ENCODE measurements at places on chromosomes 7 and 10. TPM values are rescaled to one million over a fixed set of nuclear protein-coding genes. Genes with fewer than 3 reads are reported as not detected.
A peak's percentile ranks its signal among the peaks of the same experiment; 100 is the strongest.

- DNase-seq, result no peak
Measured at GRCh38 chr7:139407555-139407954, 47.9 kb downstream of the LUC7L2 start.

DNA sequence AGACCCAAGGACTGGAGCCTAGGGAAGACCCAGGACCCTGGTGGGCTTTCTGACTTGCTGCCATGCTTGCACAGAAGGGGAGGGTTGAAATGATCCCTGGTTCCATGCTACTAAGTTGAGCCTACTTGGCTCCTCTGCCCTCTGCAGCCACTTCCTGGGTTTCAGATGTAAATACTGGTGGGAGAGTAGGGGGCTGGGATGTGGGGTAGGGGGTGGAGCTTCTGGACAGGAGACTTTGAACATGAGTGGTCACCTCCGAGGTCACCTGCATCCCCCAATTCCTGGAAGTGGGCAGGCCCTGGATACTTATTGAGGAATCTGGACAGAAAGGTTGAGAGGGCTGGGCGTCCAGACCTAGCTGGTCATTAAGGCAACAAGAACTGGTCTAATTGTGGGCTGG lies 2.9 kb upstream of the ZMIZ1 start:
- no peak for DNase-seq

FGFBP3 gene
- 54.6 TPM for polyA plus RNA-seq

ITPRID1 gene
- polyA plus RNA-seq, result 0.03 TPM

DRGX gene
- polyA plus RNA-seq, result not detected

DNA sequence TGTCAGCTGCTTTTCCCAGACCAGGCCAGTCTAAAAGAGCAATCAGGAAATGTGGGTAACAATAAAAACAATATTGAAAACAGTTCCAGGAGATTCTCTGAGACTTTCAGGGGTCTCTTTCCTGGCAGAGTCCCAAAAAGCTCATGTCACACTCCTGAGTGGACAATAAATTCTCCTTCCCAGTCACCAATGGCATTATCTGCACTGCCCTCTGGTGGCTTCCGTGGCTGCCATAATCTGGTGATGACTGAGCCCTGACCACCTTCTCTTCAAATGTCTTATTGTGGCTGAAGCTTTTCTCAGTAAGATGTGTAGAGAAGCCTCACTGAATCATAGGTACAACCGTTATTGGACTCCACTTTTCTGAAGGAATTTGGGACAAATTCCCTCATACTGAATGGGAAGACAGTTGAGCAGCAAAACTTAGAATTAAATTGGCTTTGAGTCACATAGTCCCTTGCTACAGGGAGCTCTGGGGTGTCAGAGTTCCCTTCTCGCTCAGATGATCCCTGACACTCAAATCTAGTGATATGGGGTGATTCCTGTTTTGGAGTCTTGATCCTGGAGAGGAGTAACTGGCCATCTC lies 24.4 kb upstream of the ASAH2 start:
- DNase-seq, result peak; percentile 63

DNA sequence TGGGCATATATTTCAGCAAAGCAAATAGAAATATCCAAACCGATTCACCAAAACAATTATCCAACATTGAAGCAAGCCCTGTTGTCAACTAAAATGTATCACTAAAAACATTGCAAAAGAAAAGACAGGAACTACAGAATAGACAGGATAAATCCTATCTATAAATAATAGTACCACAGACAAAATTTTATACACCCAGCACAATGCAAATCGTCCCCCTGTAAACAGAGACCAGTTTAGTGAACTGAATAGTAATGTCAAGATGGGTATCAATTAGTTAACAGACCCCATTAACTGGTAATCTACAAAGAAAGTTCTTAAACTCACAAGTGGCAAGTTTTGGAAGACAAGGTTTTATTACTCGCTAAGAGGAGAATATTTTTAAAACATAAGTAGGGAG lies 4.0 kb downstream of the ZC3HAV1 start:
- DNase-seq, result no peak

CAMK2B gene
- 0.14 TPM for polyA plus RNA-seq

MGMT gene
- polyA plus RNA-seq, result 14.3 TPM

- DNase-seq, result no peak
Measured at GRCh38 chr7:149023662-149024061, 4.6 kb downstream of the PDIA4 start.

TYW1B gene
- polyA plus RNA-seq, result 3.9 TPM

OR9A2 gene
- not detected for polyA plus RNA-seq

CPA2 gene
- polyA plus RNA-seq, result 0.22 TPM

DNA sequence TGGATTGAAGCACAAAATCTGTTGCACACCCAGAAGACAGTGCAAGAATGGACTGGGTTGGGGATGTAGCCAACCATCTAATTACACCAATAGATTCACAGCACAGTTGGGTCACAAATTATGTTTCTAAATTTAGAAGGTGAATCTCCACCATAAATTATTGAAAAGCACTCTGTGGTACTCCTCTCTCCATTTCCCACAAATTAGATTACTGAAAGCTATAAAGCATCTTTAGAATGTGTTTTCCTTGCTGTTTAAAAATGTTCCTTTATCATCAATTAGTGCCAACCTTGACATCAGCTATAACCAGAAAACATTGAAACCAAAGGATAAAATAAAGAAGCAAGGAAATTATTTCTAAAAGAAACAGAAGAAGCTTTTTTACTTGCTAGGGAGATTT lies 39.9 kb upstream of the HDAC9 start:
- no peak for DNase-seq

GRCh38 chr10:124226271-124227054 lies 133.1 kb upstream of the CHST15 start:
- DNase-seq, result no peak

- DNase-seq, result no peak
Measured at GRCh38 chr10:58930500-58930899, 245.9 kb upstream of the PHYHIPL start.

GRCh38 chr7:45082031-45082830 lies 6.5 kb downstream of the NACAD start:
- no peak for DNase-seq

DNA sequence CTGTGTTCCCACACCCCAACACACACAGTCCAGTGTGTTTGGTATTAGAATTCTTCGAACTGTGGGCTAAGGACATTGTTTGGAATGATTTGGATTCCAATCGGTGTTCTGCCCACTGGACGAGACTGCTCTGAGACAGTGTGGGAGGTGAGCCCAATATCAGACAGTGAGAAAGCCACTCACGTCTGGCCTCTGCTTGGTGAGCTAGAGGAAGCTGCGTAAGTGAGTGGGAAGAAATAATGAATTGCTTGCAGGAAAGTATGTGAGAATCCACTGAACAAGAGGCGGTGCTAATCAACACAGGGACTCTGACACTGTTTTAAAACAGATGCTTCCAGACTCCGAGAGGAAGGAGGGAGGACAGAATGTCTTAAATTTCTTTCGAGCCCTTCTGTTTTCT lies 675.0 kb upstream of the ANKRD30A start:
- DNase-seq, result no peak

GRCh38 chr7:127667759-127668530 lies 16.0 kb downstream of the SND1 start:
- no peak for DNase-seq

DNA sequence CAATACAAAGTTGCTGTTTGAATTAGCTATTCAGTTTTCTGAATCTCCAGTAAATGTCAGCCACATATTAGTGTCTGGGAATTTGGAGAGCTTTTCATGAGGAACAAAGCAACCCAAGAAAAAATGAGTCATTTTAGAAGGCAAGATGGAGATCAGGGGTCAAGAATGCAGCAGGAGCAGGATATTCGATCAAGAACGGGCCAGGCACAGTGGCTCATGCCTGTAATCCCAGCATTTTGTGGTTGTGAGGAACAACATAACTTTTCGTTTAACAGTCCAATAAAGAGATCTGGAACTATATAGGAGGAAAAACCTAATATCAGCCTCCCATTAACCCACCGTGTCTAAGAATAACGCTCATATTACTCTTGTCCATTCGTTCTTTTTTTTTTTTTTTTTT lies 600.5 kb downstream of the MAGI2 start:
- DNase-seq, result no peak

GRCh38 chr10:69483963-69484362 lies 32.7 kb downstream of the TSPAN15 start:
- DNase-seq, result no peak

SFTPA1 gene
- polyA plus RNA-seq, result not detected

ADRB1 gene
- 0.14 TPM for polyA plus RNA-seq

DNA sequence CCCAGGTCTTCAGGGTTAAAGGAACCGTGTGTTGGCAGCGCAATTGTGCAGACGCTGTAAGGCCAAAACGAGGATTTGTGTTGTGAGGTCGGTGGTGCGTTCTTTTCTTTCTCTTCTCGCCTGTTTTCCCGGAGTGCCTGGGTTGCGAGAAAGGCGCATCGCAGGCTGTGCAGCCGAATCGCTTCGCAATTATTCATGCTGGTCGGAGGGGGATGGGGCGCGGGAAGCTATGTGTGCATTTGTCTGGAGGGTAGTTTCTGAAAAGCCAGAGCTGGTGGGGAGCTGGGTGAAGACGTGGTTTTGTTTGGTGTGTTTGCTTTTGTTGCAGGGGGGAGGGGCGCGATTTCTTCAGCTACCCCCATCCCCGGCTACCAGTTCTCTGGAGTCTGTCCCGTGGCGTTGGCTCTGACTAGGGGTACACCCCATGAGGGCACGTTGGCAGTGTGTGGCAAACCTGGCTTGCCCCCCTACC lies 2.1 kb downstream of the MXI1 start:
- DNase-seq, result no peak

FAM13C gene
- polyA plus RNA-seq, result 0.36 TPM

- no peak for DNase-seq
Measured at GRCh38 chr7:134024739-134025138, 102.4 kb upstream of the LRGUK start.

- DNase-seq, result no peak
Measured at GRCh38 chr7:74179935-74180604, 5.9 kb downstream of the EIF4H start.
